Fibroblast of the aortic adventitia (primary cell): ENCODE measurements at places on chromosomes 5 and 9. TPM values are rescaled to one million over a fixed set of nuclear protein-coding genes. Genes with fewer than 3 reads are reported as not detected.
A peak's percentile ranks its signal among the peaks of the same experiment; 100 is the strongest.

Gene SPEF2
- total RNA-seq, result 5.7 and 19.0 TPM in 2 replicates

Gene GRM6
- total RNA-seq, result not detected in 2 replicates

- DNase-seq, result peak; percentile 62
Observed at GRCh38 chr9:108041551-108041950, 552.0 kb upstream of the KLF4 start.

- DNase-seq, result no peak
Observed at GRCh38 chr9:93126825-93127368, 7.2 kb downstream of the NINJ1 start.

GRCh38 chr5:6085341-6085860, 292.9 kb downstream of the MED10 start:
- DNase-seq, result no peak

GRCh38 chr5:82388181-82388580, 110.0 kb upstream of the RPS23 start:
- peak; percentile 87 for DNase-seq
